ENCODE measurements at places on chromosomes 2 and 18.

DNA sequence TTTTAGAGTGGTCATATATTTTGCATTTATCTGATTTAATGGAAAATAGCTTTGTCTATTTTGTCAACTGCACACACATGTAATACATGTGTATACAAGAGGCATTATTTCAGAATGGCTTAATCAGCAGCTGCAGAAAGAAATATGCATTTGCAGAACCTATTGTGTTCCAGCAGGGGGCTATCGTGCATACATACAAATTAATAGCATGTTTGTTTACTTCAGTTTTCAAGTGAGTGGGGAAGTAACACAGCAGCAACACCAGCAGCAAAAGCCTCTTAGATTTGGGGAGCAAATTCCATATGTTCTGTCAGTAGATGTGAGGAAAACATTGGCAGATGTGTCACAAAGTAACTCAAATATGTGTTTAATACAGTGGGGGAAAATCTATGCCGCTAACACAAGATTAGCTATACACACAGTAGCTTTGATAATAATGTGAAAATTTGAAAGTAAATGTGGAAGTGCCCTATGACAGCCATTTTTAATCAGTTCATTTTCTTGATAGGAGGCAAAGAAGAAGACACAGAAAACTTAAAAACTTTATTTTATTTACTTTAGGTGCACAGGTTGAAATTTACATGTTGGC is 218.1 kb downstream of the WDR7 start:
- peak; percentile 71 for DNase-seq

DNA sequence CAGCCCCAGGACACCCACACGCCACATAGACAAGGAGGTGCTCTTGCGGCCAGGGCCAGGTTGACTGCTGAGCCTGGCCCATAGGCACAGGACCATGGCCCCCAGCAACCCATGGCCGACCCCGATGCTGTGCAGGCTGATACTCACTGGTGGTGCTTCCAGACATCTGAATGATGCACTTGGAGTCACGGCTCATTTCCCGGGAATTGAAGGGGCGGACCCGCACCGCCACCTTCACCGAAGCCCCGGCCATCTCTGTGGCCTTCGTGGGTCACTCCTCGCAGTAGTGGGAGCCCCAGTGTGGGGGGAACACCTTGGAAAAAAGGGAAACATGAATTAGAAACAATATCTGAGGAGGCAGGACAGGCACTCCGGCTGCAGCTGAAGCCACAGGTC is 22.5 kb downstream of the KIF1A start:
- no peak for DNase-seq

- no peak for DNase-seq
Measured at GRCh38 chr2:113054066-113054465, 1.4 kb upstream of the IL36B start.

GRCh38 chr18:45775241-45775676 is 50.2 kb upstream of the SIGLEC15 start:
- no peak for DNase-seq

DNA sequence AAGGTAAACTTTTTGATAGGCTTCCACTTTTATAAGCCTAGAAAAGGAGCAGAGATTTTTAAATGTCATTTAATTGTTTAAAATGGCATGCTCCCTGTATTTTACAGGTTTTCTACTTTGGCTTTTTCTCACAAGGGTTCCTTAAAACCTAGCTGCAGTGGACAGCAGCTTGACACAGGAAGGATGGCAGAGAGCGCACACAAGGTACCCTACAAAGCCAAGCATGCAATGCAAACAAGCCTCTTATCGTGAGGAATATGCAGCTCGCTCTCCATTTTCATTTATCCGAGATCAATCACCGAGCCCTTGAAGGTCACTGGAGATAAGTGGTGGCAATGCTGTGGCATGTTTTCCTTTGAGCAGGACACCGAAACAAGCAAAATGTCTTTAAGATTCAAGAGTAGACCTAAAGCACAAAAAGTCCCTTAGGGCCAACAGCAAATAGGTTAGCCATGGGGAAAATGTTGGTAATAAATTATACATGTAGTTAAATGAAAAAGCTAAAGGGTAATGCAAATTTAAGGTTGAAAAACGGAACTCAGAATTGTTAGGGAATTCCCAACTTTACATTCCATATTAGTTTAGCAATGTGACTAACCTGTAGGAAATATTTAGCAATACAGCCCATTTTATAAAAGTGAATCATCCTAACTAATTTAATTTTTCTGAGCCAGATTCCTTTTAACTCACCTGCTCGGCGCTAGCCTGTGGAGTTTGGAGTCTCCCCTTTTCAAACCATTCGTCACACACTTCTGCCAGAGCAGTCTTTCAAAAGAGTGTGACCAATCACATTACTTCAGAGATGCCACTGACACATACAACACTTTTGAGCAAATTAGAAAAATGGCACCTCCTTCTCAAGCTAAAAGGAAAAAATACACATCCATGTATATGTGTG is 337.9 kb upstream of the PKDCC start:
- DNase-seq, result no peak

DNA sequence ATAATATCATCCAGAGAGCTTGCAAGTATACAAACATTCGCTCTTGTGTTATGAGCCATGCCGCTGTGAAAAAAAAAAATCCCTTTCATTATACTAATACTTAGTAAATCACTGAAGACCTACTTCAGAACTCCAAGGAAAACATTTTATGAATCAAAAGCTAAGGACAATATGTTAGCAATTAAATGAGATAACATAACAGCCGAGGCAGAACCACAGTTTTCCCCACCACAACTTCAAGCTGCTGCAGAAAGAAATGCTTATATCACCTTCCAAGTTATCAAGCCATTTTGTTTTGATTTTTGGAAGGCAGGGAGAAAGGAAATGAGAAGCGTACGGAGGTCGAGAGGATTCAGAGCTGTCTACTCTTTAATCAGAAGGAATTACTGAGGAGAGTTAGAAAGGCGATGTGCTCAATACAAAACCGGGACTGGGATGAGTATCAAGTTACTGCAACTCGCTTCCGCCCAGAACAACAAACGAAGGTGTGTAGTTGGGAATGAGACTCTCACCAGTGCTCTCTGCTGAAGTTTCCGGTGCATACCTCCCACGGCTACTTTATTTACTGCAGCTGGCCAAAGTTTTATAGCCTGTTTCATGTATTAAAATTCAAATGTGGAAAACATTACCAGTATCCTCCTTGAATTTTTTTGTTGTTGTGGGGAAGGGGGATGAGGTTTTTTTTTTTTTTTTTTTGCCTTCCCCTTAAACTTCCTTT is 292.2 kb upstream of the CCDC68 start:
- DNase-seq, result no peak

DNA sequence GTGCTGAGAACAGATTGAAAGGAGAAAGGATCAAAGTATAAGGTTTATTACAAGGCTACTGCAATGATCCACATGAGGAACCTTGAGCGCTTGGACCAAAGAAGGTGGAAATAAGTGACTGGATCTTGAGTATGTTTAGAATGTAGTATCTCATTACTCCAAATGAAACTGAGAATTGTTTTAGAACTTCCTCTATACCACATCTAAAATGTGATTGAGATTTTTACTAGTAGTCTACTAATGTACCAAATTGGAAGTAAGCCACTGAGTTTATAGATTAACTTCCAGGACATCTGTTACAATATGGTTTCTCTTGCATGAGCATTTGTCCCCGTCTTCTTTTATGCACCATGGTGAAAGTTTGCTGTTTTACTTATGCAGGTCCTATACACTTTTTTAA is 300.5 kb downstream of the SUCLG1 start:
- no peak for DNase-seq

DNA sequence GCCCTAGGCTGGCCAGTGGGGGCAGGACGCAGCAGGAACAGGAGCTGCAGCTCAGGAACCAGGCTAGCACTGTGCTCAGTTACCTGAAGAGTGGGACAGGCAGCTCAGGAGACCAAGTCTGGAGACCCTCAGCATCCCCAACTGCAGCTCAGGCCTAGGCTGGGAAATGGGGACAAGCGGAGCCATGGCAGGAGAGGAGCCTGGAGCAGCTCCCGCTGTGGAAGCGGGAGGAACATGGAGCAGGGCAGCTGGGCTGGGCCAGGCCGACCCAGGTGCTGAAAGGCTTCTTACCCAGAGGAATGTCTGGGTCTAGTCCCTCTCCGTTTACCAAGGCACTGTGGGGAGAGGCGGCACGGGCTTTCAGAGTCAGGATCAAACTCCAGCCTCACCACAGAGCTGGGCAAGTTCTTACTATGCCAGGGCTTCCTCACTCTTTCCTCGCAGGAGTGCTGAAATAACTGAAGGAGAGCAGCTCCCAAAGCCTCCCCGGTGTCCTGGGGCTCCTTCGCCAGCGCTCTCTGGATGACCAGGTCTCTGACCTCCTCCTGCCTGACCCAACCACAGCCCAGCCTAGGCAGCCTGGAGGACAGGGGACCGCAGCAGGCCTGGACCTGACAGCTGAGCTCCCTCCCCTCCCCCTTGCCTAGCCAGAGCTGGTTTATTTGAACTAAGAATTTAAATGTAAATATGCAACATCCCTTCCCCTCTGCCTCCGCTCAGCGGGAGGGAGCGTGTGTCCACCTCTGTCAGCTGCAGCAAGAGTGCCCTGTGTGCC is 247.8 kb upstream of the SIX2 start:
- peak; percentile 37 for DNase-seq

DNA sequence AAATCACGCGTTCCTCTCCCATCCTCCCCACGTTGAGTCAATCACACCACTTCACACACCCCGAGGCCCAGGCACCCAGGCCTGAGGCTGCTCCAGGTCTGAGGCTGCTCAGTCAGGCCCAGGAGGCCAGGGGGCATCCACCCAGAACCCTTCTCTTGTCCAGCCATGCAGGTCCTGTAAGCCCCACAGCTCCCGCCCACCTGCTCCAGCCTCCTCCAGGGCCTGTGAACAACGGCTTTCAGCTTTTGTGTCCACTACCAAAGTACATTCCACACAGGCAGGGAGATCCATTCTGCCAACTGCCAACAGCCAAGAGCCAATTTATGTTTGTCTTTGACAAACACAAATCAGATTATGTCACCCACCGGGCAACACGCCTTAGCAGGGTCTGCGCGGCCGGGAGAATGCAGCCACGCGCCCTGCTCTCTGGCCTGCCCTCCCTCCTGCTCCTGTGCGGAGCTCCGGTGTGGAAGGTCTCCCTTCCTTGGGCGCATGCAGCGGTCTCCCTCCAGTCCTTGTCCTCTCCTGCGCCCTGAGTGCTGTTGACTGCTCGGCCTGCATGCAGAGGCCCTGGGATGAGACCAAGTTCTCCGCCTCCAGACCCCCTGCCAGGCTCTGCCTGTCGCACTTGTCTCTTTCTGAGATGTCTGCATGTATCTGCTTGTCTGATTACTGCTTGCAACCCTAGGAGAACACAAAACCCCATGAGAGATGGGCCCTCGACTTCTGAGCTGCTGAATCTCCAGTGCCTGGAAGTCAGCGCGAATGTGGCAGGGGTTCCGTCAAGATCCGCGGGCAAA is 146.6 kb downstream of the ZNF516 start:
- DNase-seq, result no peak

DNA sequence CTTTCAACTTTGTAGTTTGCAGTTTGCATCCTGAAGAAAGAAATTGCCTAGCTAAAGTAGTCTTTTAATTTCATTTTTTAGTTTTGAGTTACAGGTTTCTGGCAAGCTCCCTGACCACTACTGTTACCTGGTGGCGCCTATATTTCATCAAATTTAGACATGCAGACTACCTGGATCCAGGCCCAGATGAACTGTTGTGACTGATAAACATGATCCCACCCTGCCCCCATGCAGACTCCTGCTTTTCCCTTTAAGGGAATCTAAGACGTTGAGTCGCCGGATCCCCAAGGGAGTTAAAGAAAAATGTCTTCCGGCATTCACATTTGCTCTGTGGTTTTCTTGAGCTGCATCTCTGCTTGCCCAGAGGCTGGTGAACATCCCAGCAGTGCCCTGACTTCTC is 22.2 kb downstream of the METAP1D start:
- peak; percentile 75 for DNase-seq

DNA sequence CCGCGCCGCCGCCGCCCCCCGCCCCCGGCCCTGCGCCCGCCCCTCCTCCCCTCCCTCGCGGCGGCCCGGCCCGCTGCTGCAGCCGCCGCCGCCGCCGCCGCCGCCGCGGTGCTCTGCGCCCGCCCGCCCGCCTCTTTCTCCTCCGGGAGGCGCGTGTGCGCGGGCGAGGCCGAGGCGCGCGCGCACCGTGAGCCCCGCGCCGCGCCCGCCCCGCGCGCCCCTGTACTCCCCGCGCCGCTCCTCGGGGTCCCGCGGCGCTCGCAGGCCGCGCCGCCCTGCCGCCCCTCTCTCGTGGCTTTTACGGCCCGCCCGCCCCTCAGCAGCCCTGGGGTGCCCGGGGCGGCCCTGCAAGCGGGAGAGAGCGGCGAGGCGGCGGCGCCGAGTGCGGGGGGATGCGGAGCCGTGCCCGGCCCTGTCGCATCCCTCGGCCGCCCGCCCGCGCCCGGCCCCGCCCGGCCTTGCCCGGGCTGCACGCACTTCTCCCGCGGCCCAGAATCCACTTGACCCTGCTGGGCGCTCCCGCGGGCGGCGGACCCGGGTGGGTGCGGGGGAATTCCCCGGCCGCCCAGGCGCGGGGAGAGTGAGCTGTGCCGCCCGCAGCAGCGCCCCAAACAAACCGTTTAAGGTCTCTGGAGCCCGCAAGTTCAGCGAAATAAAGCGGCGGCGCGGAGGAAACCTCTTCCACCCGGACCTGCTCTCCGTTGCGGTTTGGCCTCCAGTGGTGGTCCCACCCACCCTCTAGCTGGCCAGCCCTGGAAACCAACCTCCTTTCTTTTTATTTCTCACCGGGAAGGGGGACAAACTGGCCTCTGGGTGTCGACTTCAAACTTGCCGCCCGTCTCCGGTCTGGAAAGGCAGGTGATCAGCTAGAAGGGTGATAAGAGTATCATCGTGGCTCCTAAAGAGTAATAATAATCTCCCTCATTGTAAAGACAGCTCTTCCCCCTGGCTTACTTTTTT is 37.4 kb downstream of the AFF3 start:
- DNase-seq, result no peak

DNA sequence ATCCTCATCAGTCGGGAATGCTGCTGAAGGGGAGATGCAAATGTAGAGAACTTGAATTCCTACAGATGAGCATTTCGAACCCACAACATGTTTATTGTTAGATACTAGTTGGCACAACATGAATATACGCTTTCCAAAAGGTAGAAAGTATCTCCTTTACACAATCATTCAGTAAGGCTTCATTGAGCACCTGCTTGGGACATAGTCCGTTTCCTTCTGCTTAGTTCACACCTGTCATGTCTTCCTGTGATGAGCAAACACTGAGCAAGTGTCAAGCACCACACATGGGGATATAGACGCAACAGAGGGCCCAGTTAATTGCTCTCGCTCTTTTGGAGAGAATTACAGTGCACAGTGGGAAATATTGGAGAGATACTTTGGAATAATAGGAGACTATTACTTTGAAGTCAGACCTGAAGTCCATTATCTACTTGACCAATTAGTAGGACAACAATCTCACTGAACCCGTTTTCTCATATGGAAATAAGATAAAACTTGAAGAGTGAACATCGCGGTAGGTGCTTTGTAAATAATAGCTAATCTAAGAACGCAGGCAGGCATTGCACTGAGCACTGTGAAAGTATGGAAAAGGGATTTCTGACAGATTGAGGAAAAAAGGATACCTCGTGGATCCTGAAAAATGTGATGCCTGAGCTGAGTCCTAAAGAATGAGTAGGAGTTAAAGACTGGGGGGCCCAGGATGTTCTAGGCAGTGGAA is 1.2 kb downstream of the CPSF3 start:
- no peak for DNase-seq

GRCh38 chr2:177031438-177032180 is 181.0 kb upstream of the HNRNPA3 start:
- DNase-seq, result no peak

- DNase-seq, result no peak
Measured at GRCh38 chr2:52084759-52085158, 1052.8 kb upstream of the NRXN1 start.
